ENCODE measurements at places on chromosomes 5 and 9.

GRCh38 chr9:116506685-116507084, 180.4 kb upstream of the TRIM32 start:
- DNase-seq, result no peak

- DNase-seq, result no peak
Observed at GRCh38 chr9:18428661-18429060, 45.3 kb upstream of the ADAMTSL1 start.

DNA sequence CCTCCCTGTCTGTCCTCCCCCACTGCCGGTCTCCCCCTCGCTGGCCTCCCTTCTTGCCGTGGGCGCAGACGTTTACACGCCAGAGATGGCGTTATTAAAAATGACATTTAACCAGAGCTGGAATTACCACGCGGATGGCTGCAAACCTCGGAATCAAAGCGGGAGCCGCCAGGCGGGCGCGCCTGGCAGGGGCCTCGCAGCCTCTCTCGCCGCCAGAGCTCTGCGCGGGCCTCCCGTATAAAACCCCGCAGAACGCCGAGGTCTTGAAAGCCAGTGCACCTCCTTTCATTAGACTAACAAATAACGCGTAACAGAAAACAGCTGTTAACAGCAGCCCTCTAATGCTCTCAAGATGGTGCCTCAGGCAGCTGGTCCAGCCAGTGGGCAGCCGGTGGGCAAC, 10.2 kb downstream of the PRRX2 start:
- DNase-seq, result no peak

GRCh38 chr5:171692107-171692506, 93.5 kb upstream of the SMIM23 start:
- no peak for DNase-seq

GRCh38 chr9:97386733-97387503, 25.0 kb upstream of the TDRD7 start:
- peak; percentile 18 for DNase-seq

DNA sequence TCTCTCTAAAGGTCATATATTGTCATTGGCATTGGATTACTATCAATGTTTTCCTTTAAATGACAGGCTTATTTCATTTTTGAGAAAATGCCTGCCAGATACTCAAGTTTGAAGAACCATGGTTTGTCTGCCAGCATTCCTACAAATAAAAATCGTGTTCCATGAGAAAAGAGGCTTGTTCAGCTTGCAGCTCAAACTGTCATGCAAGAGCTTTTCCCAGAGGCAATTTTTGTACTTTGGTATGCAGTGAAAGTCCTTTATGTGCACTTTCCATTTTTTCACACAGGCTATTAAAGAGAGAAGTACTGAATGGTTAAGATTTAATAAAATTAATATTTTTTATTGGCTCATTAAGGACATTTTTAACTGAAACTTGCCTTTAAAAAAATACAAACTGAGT, 110.4 kb downstream of the FBXO4 start:
- DNase-seq, result no peak

DNA sequence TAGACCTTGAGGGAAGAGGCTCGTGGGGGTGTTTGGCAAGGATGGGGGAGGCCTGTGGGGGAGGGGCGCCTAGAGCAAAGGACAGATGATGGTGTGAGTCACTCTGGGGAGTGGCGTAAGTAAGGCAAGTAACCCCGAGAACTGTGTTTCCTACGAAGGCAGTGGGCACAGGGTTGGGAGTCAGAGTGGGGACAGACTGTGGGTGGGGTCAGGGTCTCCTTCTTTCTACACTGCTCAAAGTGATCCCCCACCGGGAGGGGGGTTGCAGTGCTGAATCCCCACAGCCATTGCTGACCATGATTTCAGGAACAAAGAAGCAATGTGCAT, 136.8 kb downstream of the TENT4A start:
- DNase-seq, result no peak

DNA sequence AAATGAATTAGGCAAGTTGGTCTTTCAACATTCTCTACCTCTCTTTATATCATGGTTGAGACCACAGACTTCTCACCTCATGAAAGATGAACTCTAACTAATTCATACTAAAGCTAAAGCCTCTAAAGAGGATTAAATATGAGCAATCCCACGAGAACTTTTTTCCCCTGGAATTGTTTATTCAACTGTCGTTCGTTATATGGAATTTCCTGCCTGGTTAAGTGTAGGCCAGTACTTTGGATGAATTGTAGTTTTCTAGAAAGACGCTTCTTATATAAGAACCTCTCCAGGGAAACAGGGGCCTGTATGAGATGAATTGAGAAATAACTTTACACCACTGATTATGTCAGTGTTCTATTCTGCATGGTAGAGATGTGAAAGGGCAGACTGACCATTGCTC, 42.9 kb downstream of the PDCD1LG2 start:
- no peak for DNase-seq

DNA sequence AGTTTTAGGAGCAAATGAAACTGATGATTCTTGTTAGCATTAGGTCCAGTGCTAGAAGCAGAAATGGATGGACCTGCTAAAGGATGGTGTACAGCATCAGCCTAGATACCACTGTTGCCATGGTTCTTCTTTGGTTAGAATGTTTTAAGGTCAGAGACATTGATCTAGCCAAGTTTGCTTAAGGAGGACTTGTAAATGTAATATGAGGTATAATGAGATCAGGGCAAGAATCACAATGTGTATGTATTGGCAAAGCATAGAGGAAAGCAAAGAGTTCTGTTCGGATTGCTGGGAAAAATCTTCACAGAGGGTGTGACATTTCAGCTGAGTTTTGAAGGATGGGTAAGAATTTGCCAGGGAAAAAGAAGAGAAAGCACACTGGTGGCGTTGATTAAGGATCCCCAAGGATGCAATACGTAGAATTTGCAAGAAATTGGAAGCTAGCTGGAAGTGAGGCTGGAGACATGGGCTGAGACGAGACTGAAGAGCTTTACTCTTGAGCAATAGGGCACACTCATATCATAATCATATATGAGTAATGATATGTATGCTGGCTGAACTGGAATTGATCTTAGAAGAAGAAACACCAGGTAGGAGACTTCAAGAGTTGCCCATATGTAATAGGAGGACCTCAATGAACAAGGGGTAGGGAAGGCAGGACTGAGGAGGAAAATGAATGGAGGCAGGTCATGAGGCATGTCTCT, 102.0 kb downstream of the ZNF462 start:
- no peak for DNase-seq

DNA sequence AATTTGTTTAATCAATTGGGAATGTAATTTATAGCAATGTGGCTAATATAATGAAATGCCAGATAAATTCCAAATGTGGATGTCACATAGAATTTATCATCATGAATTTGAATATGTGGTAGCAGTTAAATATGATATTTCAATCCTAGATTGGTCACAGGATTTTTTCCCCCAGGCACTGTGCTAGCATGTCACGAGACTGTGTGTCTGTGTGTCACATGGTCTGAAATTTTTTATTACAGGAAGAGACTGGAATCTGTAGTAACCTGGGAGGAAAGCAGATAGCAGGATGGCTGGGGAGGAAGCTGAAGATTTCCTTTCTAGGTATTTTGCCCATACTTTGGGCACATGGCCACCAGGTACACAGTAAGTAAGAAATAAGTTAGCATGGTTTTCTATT, 35.4 kb upstream of the MSH3 start:
- DNase-seq, result no peak

DNA sequence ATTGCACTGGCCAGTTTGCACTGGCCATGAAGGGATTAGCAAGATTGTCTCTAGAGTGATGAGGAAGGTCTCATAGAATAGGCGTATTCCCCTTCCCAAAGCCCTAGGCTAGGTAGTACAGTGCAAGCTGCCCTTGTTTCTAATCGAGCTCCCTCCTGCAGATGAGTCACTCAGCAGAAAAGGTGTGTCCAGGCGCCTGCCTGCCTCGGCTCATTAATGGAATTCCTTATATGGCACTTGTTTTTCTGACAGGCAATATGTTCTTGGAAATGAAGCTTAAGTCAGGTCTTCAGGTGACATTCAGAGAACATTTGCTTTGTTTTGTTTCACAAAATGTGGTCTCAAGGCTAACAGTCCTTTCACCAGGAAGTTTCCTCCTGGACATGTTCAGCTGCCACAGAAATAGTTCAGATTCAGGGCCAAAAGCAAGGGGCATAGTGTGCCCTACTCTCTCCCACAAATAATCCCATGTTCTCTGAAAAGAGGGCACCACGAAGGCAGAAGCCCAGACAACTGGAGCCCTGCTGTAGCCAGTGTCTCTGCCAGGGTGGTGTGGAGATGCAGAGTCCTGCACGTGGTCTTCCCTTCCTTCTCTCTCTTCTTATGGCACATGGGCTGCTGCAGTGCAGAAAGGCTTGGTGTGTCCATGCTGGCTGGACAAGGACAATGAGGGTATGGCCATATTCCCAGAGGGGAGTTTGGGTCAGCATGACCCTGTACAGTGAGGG, 281.1 kb upstream of the MAP3K1 start:
- no peak for DNase-seq

DNA sequence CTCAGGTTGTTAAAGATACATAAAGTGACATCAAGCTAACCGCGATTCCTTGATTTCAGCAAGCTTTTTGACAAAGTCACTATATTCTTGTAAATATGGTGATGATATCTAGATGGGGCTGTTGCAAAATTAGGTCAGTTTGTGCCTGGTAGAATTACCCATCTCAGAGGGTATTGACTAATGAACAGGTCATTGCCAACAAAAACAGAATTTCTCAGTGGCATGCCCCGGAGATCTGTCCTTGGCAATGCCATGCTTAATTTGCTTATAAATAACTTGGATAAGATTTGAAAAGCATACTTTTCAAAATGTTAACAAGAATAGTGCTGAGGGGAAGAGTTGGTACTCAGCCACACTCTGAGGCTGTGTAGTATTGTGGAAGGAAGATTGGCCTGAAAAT, 783.3 kb upstream of the SEMA6A start:
- DNase-seq, result no peak

DNA sequence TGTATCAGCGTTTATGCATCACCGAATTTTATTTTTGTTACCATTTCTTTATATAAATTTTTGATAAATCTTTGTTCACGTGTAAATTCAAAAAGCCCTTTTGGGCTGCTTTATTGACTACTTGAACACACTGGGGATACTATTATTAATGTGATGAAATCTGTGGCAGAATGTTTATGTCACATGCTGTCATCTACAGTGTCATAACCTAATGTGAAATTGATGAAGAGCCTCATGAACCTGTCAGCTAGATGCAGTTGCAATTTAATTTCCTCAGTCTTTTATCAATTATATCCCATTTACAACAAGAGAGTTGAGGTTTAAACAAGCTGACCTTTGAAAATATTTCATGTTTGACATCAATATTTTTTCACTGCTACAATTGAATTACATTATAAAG, 1100.4 kb upstream of the COX7C start:
- DNase-seq, result no peak

DNA sequence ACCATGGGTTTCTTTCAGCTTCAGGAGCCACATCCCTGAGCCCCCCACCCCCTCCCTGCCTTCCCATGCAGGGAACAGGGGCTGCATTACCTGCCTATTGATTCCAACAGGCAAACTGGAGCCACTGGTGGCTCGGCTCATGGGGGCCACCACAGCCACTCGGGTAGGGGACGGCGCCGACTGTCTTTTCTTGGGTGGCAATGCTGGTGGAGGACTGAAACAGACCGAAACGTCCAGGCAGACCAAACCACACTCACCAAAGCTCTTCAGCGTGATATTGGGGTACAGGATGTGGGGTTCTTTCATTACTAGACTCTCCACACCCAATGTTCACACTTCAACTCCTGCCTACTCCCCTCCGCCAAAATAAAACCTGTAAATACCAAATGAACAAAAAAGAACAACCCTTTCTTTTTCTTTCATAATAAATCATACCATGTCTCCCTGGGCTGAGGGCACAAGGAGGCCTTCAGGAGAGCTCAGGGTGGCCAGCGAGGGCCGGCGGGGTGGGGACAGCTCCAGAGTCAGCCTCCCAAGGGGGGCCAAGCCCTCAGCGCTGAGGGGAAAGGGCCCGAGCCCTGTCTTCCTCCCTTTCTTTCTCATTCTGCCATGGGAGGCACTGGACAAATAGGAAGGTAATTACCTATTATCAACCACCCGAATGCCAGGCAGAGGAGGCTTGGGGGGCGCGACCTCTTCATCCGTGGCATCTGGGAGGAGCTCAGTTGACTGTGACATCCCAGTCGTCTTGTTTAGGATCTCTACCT, 83.3 kb downstream of the PRRT1B start:
- DNase-seq, result no peak

DNA sequence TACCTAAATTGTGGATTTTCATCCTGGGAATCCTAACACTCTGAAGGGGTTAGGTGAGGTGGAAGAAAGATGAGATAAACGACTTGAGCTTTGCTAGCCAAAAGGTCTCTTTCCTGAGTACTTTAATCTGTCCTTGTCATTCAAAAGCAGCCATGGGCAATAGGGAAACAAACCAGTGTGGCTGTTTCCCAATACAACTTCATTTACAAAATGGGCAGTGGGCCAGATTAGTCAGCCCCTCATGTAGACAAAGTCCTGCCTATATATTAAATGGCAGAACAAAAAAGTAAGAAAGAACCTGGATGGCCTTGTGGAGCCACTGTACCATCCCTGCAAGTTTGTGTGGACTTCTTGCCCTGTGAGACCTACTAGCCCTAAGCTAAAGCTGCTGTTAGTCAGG, 51.0 kb upstream of the NFIL3 start:
- no peak for DNase-seq

DNA sequence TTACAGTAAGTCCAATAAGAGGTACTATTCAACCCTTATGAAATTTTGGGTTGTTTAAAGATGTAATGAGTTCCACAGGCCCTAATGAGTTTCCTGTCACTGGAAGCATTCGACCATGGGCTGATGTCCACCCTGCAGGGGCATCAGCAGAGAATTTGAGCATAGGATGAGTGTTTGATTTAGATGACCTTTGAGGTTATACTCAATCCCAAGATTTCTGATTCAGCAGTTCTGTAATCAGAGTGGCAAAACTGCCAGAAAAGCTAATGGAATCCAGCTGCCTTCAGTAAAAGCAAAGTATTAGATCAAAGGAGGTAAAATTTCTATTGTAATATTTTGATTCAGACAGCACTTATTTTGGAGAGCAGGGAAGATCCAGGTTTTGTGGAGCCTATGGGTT, 68.3 kb downstream of the COX7C start:
- no peak for DNase-seq

- no peak for DNase-seq
Observed at GRCh38 chr5:132689513-132689912, 15.7 kb downstream of the IL4 start.

GRCh38 chr9:15837079-15837679, 284.3 kb downstream of the CCDC171 start:
- no peak for DNase-seq

DNA sequence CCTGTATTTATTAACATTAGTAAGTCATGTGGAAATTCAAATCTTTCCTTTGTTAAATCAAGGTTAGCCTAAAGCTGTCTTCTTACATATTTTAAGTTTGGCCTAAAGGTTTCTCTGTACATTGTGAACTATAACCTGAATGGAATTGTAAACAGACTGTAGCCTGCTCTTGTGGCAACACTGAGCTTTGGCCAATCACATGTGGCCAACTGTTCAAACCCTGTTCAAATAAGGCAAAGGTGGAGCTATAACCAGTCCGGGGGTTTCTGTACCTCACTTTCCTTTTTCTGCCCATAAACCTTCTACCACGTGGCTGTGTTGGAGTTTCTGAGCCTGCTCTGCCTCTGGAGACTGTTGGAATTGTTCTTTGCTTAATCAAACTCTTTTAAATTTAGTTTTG, 3.3 kb upstream of the HAPLN1 start:
- no peak for DNase-seq

GRCh38 chr5:74627646-74628279, 12.8 kb downstream of the ENC1 start:
- DNase-seq, result no peak
